ENCODE measurements at places on chromosomes 11 and 22.

DNA sequence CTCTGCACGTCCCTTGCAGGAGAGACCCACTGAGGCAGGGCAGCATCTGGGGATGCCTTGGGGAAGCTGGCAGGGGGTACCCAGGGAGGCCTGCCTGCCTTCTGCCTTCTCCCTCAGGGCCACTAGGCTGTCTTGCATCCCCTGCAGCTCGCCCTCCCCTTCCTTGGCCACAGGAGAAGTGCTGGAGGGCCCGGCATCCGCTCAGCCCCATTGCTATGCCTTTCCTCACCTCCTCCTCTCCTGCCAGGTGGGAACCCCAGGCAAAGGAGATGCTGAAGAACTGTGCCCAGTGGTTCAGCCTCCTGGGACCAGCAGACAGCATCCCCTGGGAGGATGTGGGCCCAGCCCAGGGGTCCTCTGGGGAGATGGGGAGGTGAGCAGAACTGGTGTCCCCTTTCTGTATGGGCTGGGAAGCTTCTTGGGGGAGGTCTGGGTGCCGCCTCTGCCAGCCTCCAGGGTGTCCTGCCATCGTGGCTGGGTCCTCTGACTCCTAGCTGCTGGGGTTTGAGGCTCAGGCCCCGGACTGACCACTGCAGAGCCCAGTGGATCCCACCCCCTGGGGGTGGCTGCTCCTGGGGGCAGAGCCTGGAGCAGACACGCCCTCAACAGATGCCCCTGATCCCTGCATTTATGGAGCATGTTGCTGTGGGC, 20.6 kb downstream of the MRGPRG start:
- DNase-seq, result no peak

GRCh38 chr11:67572305-67572704, 11.3 kb upstream of the GSTP1 start:
- DNase-seq, result no peak

GRCh38 chr22:45318168-45318557, 8.4 kb downstream of the FAM118A start:
- peak; percentile 73 for DNase-seq

- DNase-seq, result no peak
Measured at GRCh38 chr22:37416827-37417226, 10.5 kb downstream of the ELFN2 start.

GRCh38 chr11:587546-587945, 11.3 kb downstream of the PHRF1 start:
- DNase-seq, result no peak

GRCh38 chr11:76282811-76283595, 76.7 kb upstream of the WNT11 start:
- no peak for DNase-seq

DNA sequence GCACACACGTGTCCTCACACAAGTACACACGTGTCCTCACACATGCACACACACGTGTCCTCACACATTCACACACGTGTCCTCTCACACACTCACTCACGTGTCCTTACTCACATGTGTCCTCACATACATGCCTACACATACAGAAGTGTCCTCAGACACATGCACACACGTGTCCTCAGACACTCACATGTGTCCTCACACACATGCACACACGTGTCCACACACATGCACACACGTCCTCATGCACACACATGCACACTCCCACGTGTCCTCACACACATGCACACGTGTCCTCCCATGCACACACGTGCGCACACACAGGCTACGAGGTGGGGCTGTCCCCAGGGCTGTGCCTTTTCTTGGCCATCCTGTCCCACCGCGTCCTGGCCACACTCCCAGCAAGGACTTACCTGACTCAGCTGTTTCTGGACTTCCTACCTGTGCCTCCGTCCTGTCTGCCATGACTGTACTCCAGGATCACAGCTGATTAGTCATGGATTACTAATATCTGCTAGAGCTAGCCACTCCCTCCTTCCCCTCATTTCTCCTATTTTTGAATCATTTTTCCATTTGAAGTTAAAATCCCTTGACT, 990.2 kb downstream of the BRD1 start:
- no peak for DNase-seq

DNA sequence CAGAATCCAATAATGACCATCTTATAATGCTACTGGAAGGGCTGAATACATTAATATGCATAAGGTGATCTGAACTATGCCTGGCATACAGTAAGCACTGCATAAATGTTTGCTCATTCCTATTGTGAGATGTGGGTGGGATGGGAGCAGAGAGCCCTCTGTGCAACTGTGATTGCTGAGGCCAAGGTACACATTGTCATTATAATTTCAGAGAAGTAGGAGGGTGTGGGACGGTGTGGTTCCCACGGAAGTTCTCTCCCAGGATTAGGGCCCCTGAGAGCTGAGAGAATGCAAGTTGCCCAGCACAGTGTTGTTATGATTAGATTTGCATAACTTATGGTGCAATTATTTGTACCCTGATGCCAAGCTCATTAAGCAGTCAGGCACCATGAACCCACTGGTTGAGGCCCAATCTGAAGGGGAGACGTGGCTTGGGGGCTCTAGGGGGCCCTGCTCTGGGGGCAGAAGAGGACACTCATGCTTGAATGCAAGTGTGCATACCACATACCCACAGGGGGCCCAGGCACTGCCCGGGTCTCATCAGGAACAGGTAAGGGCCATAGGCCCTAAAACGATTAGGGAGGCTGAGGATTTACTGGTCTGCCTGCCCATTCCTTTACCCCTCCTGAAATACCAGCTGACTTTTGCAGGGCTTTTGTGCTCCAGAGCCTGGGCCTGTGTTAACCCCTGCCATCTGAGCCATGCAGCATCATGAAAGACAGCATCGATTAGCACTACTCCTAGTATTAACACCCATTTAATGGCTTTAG, 72.8 kb downstream of the THAP12 start:
- no peak for DNase-seq

GRCh38 chr11:3147257-3147619, 17.9 kb downstream of the OSBPL5 start:
- no peak for DNase-seq

DNA sequence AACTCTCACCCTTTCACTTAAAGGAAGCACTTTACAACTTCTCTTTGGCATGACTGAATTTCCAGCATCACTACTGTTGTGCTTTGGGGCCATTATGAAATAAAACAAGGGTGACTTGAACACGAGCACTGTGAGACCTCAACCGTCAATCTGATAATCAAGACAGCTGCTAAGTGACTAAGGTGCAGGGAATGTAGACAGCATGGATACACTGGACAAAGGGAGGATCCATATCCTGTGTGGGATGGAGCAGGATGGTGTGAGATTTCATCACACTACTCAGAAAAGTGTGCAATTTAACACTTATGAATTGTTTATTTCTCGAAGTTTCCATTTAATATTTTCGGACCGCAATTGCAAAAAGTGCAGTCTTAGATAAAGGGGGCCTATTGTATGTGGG, 16.1 kb upstream of the EXPH5 start:
- no peak for DNase-seq

DNA sequence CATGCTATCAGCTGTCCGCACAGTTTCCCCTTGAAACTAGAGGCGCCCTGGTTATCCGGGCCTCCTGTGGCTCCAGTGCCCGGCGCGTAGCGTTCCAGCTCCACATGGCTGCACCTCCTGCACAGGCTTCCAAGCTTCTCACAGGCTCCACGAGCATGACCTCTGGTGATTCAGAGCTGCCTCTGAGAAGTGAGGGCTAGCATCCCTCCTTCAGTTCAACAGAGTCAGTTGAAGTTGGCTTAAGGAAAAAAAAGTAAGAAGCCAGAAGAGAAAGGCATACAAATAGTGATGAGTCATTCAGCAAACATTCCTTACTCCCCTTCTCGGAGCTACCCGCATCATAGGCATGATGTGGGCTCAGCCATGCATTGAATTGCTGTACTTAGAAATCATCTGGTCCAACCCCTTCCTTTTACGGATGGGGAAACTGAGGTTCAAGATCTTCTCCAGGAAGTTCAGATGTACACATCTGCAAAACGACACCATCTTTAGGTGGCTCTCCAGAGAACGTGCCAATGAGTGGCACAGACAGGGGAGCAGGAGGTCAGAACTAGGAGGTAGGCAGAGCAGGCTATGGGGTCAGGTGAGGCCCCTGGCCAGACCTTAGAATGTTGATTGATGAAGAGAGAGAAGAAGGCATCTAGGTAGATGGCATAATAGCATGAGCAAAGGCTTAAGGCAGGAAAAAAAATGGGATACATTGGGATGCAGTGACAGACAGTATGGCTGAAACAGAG, 216.3 kb upstream of the TBCEL start:
- DNase-seq, result no peak

DNA sequence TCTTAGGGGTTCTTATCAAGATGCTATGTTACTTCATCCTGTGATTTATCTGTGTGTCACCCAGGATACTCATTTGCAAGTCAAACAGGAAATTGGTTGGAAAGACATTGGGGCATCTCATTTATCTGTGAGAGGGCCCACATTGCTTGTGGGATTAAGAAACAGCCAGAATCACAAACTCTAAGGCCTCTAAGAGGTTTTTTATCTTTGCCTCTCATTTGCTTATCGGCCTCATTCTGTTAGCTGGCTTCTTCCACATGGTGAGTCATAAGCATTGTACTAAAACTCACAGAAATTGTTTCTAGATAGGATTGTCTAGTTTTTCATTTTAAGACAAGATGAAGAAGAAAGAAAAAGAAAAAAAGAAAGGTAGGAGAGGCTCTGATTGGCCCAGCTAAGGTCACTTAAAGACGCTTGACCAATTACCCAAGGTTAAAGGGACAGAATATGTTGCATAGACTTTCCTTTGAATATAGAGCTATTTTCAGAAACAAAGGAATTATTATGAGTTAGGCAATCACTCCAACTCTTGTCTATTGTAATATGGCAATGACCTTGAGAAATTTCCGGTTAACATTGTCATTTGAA, 121.9 kb downstream of the ARHGAP42 start:
- no peak for DNase-seq

DNA sequence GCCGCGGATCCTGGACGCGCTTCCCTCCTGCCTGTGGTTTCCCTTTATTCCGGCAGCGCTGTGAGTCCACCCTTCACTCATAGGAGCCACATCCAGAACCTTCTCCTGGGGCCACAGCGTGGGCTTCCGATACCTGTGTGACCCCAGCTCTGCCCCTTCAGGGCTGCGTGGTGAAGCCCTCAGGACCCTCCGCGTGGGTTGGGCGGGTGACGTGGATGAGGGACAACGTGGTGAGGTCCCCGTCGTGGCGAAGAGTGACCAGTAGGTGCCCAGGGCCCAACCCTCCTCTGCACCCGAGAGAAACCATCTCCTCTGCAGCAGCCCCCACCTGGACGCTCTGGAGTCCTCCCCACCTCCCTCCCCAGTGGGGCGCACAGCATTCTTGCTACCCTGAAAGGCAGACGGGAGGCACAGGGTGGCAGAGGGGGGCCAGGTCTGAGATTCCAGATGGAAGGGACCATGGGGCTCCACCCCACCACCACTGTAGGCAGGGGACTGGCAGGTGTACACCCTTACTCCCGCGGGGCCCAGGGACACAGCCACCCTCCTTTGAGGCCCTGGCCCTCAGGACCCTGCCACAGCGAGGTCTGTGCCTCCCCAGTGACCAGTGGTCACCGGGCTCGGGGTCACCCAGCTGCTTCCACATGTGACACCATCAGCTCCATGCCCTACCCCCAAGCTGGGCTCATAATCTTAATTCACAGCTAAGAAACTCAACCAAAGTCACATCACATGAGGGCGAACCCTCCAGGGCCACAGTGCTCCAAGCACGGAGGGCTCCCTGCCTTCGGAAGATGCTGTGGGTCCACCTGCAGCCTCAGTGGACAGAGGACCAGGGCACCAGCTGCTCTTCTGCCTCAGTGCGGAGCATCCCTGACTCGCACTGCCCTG, 3.4 kb upstream of the ZBED4 start:
- no peak for DNase-seq

- no peak for DNase-seq
Measured at GRCh38 chr11:14858404-14858803, 33.6 kb downstream of the CYP2R1 start.

DNA sequence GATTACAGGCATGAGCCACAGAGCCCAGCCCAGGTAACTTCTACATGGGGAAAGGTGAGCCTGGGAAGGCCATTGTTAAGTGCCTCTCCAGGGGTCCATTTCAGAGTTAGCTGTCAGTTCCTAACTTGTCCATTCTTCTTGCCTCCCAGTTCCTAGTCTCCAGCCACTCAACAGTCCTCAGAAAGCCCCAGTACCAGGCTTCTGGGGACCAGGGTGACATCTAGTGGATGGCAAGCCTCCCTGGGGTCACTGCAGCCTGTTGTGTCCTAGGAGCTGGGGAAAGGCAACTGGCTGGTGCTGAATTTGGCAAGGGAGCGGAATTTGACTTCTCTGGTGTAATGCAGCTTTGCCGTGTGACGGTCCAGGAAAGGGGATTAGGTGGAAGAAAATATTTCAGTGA, 2.1 kb downstream of the LGALS12 start:
- DNase-seq, result no peak

- no peak for DNase-seq
Measured at GRCh38 chr11:12060385-12060985, 49.9 kb upstream of the MICAL2 start.

GRCh38 chr11:118151431-118151830, 1.2 kb downstream of the SCN4B start:
- no peak for DNase-seq

- no peak for DNase-seq
Measured at GRCh38 chr11:61567286-61568061, 13.4 kb downstream of the SYT7 start.

DNA sequence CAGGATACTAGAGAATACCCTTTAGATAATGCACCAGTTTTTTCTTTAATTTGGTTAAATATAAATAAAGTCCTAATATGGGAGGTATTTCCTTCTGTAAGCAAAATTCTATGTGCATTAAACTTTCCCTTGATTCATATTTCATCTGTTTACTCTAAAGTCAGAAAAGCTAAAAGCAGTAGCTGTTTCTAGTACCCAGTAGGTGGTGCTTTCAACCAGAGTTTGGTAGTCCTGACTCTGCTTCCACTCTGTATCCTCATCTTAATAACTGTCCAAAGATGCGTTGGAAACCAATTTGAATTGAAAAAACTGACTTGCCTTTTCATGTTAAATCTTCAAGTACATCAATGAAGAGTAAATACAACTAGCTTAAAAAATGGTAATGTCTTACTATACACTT, 1065.2 kb downstream of the JRKL start:
- no peak for DNase-seq
